ENCODE measurements at places on chromosomes 1 and 21.

- no peak for DNase-seq
- H3K4me1 ChIP-seq = no peaks in the 10 kb centered on the region
- H3K27me3 ChIP-seq = no peaks in the 10 kb centered on the region
- H3K4me3 ChIP-seq = no peak overlapping the region
These were observed 13.5 kb downstream of the USP1 start for GRCh38 chr1:62450301-62450700.

DNA sequence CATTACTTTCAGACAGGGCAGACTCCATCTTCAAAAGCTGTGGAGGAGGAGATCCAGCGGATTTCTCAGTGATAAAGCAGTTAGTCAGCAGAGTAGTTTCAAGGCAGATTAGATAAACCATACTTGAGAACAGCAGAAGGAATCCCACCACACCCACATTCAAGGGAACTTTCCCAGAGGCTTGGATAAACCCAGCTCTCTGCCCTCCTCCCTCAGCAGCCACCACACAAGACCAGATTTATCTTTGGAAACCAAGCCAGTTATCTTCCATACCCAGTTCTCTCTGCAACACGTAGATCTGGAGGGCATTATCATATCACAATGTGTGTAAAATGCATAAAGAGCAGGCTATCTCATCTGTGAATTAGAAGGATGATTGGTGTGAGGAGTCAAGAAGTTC, 40.2 kb downstream of the GFI1 start:
- no peaks in the 10 kb centered on the region for H3K36me3 ChIP-seq
- no peak for DNase-seq
- peaks cover 2% of the 10 kb centered on the region for H3K4me1 ChIP-seq

GRCh38 chr1:152162792-152163463, 3.9 kb upstream of the RPTN start:
- no peak overlapping the region for H3K27ac ChIP-seq

- H3K27ac ChIP-seq = no peak overlapping the region
- no peak for DNase-seq
These were observed 112.5 kb upstream of the RUNX3 start for GRCh38 chr1:25042331-25043227.

- H3K36me3 ChIP-seq = no peaks in the 10 kb centered on the region
- H3K4me1 ChIP-seq = no peaks in the 10 kb centered on the region
- no peak for DNase-seq
- H3K27ac ChIP-seq = no peak overlapping the region
- no peak overlapping the region for H3K4me3 ChIP-seq
- no peaks in the 10 kb centered on the region for H3K27me3 ChIP-seq
These were observed 6.0 kb downstream of the S100B start for GRCh38 chr21:46598581-46599572.

GRCh38 chr21:44294391-44295162, 5.3 kb upstream of the PFKL start:
- H3K4me1 ChIP-seq = no peaks in the 10 kb centered on the region
- no peak overlapping the region for H3K27ac ChIP-seq
- H3K27me3 ChIP-seq = no peaks in the 10 kb centered on the region
- no peaks in the 10 kb centered on the region for H3K36me3 ChIP-seq

GRCh38 chr1:150720703-150721102, at the start of gene HORMAD1:
Gene HORMAD1 (minus strand): TSS chr1:150720895. CDS start chr1:150719505, 1,390 bp downstream.
- H3K27me3 ChIP-seq = no peaks in the 10 kb centered on the region
- no peaks in the 10 kb centered on the region for H3K36me3 ChIP-seq
- no peaks in the 10 kb centered on the region for H3K4me1 ChIP-seq
- no peak for DNase-seq
- no peak within 1 kb of the TSS for H3K4me3 ChIP-seq
- no peak within 1 kb of the TSS for H3K27ac ChIP-seq

All from iPS DF 6.9 (cell line).